GM23338 (cell line): ENCODE measurements at places on chromosomes 13 and 19.
A peak's percentile ranks its signal among the peaks of the same experiment; 100 is the strongest.

GRCh38 chr19:58380037-58380661, 681 bp downstream of the ZNF837 start:
- DNase-seq, result no peak

DNA sequence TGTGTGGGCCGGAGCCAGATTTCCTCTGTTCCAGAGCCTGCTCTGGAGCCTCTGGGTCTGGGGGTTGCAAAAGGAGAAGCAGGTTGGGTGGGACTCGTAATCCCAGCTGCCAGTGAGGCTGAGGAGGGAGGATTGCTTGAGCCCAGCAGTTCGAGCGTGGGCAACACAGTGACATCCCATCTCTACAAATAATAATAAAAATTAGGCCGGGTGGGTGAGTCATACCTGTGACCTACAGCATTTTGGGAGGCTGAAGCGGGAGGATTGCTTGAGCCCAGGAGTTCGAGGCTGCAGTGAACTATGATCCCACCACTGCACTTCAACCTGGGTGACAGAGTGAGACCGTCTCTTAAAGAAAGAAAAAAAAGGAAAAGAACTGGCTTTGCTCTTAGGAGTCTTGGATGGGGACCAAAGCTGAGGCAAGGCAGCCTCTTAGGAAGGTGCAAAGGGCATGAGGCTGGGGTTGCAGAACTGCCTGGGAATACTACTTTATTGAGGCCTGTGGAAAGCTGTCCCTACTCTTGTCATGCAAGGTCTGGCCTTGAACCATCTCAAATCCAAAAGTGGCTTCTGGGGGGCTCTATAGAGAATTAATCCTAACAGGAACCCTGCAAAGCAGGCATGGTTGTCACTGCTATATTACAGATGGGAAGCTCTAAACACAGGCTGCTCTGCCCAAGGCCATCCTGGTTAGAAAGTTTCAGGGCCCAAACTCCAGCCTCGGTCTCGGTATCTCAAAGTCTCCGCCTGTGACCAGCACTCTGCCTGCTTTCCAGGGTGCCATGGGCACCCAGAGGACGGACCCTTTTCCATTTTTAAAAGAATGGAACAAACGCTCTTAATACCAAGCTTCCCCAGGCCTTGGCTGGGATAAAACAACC, 880 bp upstream of the C19orf12 start:
- peak; percentile 50 for DNase-seq

- no peak for DNase-seq
These were observed 18.3 kb upstream of the DHRS12 start for GRCh38 chr13:51822106-51822815.

- peak; percentile 81 for DNase-seq
These were observed 9.8 kb upstream of the CIRBP start for GRCh38 chr19:1259206-1259875.
